ENCODE measurements at places on chromosomes 1 and 21.

- no peak for DNase-seq
These were observed 158.8 kb downstream of the TOMM20 start for GRCh38 chr1:234969581-234970400.

- no peak for DNase-seq
These were observed 83.9 kb upstream of the NBPF4 start for GRCh38 chr1:108327534-108328466.

DNA sequence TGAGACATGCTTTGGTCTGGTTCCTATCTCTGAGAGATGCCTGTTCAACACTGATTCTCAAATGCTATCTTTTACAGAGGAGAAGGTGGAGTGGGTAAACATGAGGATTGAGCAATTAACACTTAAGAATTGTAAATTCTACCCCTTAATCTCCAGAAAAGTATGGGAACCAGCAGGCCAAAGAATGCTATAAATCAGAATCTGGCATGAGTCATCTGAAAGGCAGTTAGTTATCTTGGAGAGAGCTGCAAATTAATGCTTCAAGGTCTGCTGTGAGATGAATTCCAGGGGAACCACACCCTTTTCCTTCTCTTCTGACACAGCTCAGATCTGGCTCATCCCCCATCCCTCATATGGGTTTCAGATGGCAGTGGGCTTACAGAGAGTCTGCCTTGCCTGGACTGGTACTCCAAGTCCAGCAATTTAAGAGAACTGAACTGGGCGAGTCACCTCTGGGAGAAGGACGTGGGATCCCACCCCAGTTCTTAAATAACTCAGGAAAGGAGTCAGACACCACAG, 5.2 kb downstream of the S100A10 start:
- DNase-seq: no peak

- no peak for DNase-seq
These were observed 22.4 kb upstream of the COL6A1 start for GRCh38 chr21:45959182-45959581.

Data from NCI-H187 treated with DMSO at 0.1 percent for 48 hours (cell line).